A673 (cell line): ENCODE measurements at places on chromosomes 7 and 10. TPM values are rescaled to one million over a fixed set of nuclear protein-coding genes. Genes with fewer than 3 reads are reported as not detected.

Gene COL13A1
- 2.0 and 3.0 TPM in 2 replicates for total RNA-seq

DNA sequence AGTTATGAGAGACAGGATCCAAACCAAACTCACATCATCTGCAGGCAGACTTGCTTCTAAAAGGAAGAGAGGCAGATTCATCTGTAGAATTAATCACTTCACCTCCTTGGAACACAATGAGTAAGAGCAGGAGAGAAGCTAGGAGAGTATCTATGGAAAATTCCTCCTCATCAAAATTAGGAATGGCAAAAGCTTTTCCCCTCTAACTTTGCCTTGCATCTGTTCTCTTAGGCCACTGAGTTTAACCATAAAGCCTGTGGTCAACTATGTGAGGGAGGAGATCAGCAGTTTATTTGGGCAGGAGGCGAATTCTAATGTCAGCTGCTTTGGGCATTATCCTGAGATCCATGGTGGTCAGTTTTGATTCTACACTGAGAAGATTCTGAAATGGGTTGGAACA is 561.7 kb downstream of the GFRA1 start:
- no peak overlapping the region for H3K4me3 ChIP-seq
- no peak for DNase-seq
- H3K27me3 ChIP-seq, result peaks cover 14% of the 10 kb centered on the region
- H3K27ac ChIP-seq, result no peak overlapping the region

GRCh38 chr10:116133634-116134033 is 139.4 kb downstream of the GFRA1 start:
- H3K27ac ChIP-seq, result no peak overlapping the region
- peaks cover 76% of the 10 kb centered on the region for H3K27me3 ChIP-seq
- no peak for DNase-seq
- no peaks in the 10 kb centered on the region for H3K36me3 ChIP-seq

Gene LEP
- total RNA-seq, result not detected in 2 replicates

DNA sequence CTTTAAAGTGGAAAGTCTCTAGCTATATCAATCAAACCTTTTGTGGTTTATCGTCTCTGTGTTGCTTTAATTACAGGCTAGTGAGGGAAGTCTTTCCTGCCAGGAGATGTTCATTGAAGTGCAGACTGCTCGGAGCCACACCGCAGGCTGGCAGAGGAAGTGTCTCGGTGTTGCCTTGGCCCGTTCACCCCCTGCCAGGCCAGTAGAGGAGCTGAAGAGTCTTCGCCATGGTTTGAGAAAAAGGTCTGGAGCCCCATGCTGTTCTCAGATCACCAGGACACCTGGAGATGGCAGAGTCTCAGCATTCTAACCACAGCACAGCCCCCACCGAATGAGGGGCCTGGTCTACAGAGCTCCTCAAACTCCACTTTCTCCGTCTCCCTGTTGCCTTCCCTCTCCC is 275.9 kb upstream of the PLPP4 start:
- H3K36me3 ChIP-seq, result no peaks in the 10 kb centered on the region
- no peak overlapping the region for H3K27ac ChIP-seq
- no peak for DNase-seq
- H3K4me3 ChIP-seq, result no peak overlapping the region

GRCh38 chr10:54094321-54094720 is 706.7 kb downstream of the PCDH15 start:
- H3K36me3 ChIP-seq, result no peaks in the 10 kb centered on the region
- no peak for DNase-seq
- no peak overlapping the region for H3K27ac ChIP-seq
- H3K27me3 ChIP-seq, result no peaks in the 10 kb centered on the region

DNA sequence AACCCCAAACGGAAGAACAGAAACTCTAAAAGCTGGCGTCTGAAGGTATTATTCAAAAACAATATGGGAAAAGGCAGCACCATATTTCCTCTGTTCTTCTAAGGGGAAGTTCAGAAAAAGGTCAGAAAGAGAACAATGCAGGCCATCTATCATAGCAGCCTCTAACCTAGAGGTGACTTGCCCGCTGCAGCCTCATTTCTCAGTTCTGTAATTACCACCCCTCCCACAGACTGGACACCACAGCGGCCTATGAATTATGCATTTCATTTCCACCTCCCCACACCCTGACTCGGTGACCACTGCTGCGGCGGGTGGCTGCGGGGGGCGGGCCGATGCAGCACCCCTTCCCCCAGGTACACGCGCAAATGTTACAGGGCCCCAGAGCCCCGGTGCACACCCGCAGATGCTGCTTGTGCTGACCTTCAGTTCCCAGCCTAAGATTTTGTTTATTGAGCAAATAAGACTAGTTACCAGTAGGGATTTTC is 125.5 kb downstream of the CLEC2L start:
- H3K36me3 ChIP-seq, result no peaks in the 10 kb centered on the region
- DNase-seq, result no peak
- H3K4me3 ChIP-seq, result no peak overlapping the region
- no peak overlapping the region for H3K27ac ChIP-seq

GRCh38 chr7:37825038-37825437 is 23.4 kb upstream of the NME8 start:
- H3K4me1 ChIP-seq, result no peaks in the 10 kb centered on the region
- no peak for DNase-seq
- H3K4me3 ChIP-seq, result no peak overlapping the region
- peaks cover 6% of the 10 kb centered on the region for H3K27me3 ChIP-seq
- H3K27ac ChIP-seq, result no peak overlapping the region
- H3K36me3 ChIP-seq, result no peaks in the 10 kb centered on the region
